ENCODE measurements at places on chromosomes 13 and 19.

- peak; percentile 90 for DNase-seq
Observed at GRCh38 chr19:40221858-40222619, 3.9 kb upstream of the TTC9B start.

- no peak for DNase-seq
Observed at GRCh38 chr13:78476910-78477309, 126.4 kb downstream of the POU4F1 start.

- DNase-seq = no peak
Observed at GRCh38 chr13:72820156-72820897, 38.4 kb downstream of the PIBF1 start.

DNA sequence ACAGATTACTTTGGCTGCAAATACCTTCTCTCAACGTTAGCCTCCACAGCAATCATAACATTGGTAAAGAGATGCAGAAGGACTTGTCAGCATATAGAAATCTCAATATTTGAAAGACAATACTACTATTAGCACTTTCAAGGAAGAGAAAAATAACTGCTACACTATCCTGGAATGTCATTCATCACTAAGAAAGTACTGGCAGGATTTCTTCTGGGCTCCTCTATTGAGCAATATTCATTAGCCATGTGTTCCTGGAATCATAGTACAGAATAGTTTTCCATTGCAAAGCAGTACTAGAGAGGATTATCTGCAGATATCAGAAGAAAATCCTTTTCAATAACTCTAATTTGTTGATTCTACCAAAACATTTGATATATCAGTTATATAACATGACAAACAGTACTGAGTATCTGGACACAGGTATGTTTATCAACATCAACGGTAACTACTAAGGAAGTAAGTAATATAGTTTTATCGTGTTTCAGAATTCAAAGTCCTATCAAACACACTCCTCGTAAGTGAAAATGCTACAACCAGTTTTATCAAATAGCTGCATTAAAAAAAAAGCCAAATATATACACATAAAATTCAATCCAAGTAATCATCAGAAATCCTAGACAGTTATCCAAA, 27.3 kb downstream of the INTS6 start:
- DNase-seq = no peak

DNA sequence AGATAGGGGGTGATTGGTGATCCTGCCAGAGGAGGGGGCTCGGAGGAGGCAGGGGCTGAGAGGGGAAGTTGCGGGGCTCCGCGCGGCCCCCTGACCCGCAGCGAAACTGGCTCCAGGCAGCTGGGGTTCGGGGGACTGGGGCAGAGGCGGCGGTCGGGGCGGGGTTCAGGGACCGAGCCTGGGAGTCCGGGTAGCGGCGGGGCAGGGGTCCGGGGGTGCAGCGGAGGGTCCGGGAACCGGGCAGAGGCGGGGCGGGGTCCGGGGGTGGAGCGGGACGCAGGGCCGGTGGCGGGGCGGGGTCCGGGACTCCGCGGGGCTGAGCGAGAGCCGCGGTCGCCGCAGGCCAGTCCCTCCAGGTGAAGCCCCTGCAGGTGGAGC, 1.2 kb downstream of the MADCAM1 start:
- no peak for DNase-seq

- DNase-seq = no peak
Observed at GRCh38 chr13:27954406-27954851, 14.7 kb downstream of the CDX2 start.

DNA sequence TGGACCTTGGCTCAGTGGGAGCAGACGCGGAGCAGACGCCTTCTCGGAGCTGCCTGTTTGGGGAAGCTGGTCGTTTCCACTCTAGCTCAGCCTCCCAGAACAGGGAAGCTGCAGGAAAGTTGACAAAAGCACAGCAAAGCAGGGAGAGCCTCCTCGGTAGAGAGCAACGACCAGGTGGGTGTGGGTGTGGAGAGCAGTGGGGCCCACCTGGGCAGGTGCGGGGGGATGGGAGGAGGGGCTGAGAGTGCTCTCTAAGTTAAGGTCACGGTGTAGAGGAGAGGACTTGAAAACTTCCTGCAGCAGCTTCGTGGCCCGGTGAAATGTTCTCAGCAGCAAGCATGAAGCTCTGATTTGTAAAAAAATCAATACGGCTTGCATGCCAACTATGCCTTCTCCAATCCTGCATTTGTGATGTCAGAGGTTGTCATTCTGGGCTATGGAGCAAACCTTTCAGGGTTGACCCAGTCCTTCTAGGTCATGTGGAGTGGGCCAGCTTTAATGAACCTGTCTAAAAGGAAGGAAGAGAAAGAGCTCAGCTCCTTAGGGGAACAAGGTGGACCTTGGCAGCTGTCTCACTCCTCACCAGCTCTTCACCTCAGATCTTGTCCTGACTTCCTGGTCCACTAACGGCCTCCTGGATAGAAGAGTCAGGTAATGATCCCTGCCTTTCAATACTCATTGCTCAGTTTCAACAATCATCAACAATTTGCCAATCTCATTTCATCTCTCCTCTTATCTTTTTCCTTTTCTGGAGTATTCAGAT, 85.8 kb upstream of the UBL3 start:
- DNase-seq = no peak

DNA sequence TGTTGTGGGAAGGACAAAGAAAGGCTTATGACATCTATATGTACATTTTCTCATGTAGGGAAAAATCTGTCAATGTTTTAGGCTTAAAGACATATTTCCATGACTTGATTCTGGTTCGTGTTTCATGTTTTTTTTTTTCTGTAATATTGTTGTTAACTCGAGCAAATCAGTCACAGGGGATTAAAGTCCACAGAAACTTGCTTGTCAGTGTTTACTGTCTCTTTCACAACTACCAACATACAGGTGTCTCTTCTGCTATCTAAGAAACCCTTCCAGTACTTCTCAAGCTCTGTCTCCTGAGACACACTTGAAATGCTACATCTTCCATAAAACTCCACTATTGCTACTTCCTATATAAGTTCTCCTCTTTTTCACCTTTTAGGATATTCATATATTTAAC, 130.9 kb upstream of the SLITRK6 start:
- no peak for DNase-seq

Data from midbrain (tissue), 1 donor.